ENCODE measurements at places on chromosomes 1 and 21.

- peak; percentile 99 for DNase-seq
Observed at GRCh38 chr1:119611701-119612113, 36.4 kb downstream of the ZNF697 start.

DNA sequence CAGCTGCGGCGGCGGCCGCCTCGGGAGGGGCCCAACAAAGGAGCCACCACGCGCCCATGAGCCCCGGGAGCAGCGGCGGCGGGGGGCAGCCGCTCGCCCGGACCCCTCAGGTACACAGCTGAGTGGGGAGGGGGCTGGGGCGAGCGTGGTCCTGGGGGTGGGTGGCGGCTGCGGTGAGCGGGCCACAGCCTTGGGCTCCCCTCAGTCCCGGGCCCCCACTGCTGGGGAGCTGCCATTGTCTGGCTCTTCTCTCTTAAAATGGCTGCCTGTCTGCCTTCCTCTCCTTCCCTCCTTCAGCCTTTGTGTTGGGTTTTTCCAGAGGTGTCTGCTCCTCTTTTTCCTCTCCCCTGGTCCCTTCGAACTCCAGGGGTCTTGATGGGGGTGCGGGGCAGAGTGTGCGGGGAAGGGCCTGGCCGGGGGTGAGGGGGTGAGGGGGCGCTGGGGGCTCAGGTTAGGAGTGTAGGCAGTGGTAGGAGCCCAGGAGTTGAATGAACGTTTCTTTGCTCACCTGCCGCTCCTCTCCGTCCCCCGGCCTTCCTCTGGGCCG, 1.7 kb downstream of the ARID1A start:
- DNase-seq: no peak

DNA sequence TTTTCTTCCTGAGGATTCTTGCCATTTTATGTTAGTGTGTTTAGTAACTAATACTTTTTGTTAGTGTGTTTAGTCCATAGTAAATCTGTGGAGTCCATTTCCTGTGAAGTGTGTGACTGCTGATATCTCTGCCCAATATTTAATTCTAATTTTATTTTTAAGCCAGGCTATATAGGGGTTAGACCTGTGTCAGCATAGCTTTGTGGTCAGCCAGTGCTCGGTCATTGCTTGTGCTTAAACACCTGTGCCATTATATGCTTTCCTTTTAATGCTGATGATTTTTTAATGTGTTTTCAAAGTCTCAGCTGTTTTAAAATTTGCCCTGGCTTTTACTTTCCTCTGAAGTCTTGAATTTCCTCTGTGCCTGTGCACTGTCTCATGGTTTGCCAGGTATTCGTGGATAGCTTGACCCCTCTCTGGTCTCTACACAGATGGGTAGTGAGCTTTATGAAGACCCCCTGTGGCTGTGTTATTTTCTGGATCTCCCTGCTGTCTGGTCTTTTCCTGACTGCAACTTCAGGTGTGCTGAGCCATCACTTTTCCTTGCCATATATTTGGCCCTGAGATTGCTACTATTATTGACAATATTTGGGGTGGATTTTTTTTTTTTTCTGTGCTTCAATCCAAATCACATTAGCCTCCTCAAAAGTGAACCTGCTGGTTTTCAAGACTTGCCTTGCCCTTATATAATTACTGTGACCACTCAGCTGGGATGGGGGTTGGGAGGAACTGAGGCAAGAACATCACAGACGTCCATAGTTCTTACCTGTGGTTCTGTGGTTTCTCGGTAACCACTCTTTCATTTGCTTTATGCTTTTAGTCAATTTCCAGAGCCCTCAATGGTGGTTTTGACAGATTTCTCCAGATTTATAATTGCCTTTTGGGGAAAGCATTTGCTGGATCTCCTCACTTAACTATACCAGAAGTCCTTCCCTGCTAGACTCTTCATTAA, 59.6 kb downstream of the RPS6KC1 start:
- no peak for DNase-seq

- peak; percentile 71 for DNase-seq
Observed at GRCh38 chr21:33025106-33025488, 638 bp upstream of the OLIG2 start.

GRCh38 chr1:159307346-159308020, 5.3 kb downstream of the FCER1A start:
- DNase-seq: peak; percentile 12

- DNase-seq: no peak
Observed at GRCh38 chr1:172411791-172412338, 8.6 kb upstream of the C1orf105 start.

DNA sequence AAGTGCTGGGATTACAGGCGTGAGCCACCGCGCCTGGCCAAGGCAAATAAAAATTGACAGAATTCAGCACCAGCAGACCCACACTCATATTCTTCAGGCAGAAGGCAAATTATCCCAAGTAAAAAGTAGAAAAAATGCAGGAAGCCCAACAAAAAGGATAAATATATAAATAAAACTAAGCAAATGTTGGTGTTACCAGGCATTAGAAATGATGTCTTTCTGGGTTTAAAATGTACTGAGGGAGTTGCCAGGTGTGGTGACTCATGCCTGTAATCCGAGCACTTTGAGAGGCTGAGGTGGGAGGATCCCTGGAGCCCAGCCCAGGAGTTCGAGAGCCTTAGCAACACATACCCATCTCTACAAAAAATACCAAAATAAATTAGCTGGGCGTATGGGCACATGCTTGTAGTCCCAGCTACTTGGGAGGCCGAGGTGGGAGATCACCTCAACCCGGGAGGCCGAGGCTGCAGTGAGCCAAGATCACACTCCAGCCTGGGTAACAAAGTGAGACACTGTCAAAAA, 6.3 kb downstream of the INTS11 start:
- no peak for DNase-seq

DNA sequence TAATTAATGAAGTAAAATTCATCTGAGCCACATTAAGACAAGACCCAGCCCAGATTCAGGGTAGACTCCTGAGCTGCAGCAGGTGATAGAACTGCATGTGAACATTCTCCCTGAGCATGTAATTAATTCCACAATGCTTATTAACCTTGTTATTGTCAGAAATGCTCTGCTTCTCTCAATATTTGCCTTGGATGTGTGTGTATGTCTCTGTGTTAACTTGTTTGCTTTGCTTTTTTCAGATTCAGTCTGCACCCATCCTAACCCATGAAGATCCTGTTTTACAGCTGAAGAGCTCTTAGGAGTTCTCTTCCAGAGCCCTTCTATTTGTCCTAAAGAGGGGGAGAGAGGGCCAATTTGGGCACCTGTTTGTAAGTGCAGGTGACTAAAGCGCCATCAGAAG, 143.2 kb upstream of the BMP8A start:
- no peak for DNase-seq

DNA sequence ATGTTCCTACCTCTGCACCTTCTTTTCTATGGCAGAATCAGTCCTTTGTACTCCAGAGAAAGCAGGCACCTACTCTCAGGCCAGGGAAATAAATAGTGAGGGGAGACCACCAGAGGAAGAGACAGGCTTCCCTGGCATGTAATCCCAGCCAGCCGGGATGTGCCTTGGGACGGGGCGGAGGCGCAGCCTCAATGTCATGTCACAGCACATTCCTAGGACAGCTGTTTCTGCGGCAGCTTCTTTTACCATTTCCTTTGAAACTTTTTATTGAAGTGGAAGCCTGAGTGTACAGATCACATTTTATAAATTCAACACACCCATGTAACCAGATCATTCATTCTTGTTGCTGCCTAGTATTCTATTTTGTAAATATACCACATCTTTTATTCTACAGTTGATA, 67.9 kb upstream of the ZNF326 start:
- no peak for DNase-seq

GRCh38 chr1:183444243-183444642, 26.1 kb upstream of the NMNAT2 start:
- DNase-seq: no peak

GRCh38 chr1:147341246-147341645, 98.8 kb downstream of the CHD1L start:
- DNase-seq: no peak

DNA sequence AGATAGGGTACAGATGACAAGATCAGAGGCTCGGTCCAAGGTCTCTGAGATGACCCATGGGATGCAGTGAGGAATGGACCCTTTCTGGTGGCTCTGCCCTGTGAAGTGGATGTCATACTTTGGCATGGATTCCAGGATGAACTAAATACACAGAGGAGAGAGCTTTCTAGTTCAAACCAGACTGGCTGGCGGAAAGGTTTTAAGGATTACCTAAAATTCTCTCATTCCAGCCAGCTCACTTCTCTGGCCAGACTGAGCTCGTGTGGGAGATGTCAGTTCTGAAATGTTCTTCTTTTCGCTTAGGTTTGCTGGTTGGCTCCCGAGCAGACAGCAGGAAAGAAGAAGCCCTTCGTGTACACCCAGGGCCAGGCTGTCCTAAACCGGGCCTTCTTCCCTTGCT, 6.2 kb downstream of the RNPEP start:
- DNase-seq: no peak

DNA sequence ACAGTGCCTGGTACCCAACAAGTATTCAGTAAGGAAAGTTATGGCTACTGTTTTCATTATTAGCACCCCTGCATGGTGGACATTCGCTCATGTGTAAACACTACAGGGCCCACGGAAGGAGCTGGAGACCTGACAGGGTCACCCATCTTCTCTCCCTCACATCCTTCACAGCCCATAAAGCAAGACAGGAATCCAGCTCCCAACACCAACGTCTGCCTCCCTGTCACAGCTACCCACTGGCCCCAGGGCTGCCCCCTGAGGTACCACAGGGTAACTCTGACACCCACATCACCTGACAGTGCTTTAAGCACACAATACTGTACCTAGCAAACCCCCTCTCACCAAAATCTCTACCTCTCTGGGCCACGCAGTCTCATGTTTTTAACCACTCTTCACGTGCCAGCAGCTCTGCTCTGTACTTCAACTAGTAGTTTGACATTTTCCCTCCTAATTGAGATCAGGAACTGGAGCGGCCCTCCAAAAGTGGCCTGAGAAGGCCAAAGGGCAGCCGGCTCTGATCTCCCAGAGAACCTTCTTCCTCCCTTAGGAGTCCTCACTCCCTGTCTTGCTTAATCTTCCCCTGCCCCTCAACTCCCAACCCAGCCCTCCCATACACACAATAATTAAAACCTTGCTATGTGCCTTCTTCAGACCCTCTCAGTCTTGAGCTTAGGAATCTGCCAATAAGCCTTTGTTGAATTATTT, 76.8 kb downstream of the CD34 start:
- DNase-seq: no peak

DNA sequence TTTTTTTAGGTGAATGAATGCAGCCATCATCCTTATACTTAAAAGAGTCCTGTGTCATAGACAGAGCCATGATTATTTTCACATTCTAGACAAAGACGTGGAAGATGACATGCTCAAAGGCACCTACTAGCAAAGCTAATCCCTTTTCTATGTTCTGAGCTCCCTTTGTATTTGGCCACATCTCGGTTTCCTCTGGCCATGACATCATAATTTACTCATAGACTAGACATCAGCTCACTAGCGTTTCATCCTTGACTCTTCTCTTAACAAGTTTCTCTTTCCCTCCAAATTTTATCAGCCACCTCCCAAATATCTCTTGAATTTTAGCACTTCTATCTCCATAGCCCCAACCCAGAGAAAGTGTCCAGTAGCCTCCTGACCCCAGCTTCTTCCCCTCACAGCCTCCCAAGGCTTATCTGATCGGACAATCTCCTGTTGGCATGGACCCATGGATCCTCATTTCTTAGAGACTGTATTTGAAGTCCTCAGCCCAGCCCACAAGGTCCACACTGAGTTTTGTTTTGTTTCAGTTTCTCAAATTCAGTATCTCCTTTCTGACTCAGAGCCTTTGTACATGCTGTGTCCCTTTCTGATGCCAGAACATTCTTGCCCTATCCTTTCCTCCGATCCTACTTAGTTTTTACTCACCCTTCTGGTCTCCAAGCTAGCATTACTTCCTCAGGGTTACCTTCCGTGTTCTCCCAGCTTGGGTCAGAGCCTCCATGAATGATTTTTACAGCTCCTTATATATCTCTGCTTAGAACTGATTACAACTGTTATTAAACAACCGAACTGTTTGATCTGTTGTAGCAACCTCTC, 33.0 kb upstream of the EPS8L3 start:
- DNase-seq: no peak

DNA sequence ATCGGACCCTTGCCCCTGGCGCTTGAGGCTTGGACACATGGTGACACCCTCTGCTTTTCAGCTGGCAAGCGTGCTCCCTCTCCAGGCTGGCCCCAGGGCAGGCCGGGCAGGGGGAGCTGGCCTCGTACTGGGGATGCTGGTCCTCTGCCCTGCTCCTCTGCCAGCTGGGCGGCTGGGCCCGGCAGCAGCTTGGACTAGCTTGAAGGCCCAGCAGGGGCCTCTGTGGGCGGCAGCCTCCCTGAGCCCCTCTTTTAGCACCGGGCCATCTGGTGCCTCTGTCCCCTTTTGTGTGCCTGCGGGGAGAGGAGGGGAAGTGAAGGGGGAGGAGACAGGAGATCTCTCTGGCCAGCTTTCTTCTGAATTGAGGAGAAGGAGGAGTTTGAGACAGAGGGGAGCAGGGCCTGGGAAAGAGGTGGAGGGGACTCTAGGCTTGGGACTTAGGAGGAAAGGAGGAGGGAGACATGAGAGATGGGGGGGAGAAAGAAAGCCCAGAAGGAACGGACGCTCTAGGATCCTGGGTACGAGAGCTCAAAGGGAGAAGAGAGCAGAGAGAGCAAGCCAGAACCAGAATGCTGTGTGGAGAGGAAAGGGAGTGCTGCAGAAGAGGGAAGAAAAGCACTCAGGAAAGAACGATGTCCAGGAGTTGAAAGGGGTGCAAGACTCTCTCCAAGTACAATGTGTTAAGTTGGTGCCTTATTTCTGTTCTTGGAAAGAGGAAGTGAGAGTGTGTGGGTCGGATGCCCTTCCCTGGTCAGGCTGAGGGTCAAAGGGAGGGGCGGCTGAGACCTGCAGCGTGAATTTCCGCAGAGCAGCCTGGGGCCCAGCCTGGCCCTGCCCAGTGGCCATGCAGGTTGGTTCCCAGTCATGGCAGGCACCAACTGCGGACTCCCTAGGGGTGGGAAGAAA, 40.3 kb downstream of the IER5 start:
- DNase-seq: no peak

DNA sequence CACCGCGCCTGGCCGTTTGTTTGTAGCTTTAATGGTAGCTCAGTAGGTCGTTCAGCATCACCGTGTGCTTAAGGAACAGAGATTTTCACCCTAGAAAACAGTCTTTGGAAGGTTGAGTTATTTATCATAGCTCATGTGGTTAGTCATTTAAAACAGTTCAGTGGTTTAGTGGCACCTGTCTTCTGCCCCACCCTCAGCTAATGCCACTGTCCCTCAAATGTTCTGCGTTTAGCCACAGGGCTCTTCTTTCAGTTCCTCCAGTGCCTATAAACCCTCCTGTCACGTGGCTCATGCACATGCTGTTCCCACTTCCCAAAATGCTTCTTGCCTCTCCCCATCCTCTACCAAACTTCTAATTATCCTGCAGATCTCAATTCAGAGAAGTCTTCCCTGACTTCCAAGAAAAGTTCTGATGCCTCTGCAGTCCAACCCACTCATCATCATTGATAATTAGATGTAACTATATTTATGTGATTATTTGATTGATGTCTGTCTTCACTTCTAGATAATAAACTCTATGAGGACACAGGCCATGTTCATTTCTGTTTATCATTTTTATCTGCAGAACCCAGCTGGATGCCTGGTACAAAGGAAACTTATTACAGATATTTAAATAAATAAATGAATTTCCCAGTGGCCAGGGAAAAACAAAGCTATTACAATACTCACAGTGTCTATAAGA, 14.4 kb upstream of the DIPK1A start:
- DNase-seq: no peak

GRCh38 chr1:160834945-160835565, 27.6 kb downstream of the CD244 start:
- no peak for DNase-seq

- DNase-seq: no peak
Observed at GRCh38 chr1:12380326-12381249, 150.8 kb downstream of the VPS13D start.
